ENCODE measurements at places on chromosomes 3 and 15.

DNA sequence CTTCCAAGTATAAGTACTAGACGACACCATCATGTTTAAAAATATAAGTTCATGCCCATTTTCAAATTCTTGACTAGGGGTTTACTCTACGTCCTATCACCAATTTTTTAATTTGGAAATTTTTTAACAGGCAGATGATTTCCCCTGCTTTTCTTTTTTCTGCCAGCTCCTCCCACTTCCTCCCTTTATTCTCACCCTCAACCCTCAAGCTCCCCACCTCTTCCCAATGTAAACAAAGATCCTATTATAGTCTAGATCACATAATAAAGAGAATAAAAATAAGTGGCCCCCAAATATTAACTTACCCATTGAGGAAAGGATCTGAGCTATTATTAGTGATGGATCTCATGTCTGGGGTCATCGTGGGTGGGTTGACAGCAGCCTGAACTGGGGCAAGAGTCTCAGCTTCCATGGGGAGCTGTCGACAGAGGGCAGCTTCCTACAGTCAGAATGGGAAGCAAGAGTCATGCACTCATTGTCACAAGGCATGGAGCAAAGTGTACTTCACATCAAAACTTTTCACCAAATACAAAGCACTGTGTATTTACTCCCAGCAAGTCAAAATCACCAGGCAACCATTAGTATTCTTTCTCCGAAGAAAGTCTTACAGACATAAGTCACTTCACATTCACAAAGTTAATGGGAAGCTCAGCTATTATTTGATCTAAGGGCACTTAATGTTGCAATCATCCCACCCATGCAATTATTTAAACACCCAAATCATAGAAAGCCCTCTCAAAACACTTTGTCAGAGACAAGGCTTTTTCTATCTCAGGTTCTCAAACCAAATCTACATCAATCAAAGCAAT is 53.2 kb downstream of the TM4SF4 start:
- DNase-seq = no peak

DNA sequence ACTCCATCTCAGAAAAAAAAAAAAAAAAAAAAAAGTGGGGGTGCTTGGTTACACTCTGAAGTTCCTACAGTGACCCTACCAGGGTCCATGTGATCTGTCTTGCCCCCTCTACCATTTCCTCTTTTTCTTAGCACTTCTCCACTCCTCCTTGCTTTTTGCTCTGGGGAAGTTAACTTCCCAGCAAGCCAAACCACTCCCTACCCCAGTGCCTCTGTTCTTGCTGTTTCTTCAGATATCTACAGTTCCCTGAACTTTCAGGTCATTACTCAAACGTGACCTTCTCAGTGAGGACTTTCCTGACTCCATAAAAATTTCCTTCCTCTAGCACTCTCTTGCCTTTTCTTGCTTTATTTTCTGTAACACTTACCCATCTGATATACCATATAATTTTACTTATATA is 61.1 kb upstream of the GCNT3 start:
- DNase-seq = no peak

- no peak for DNase-seq
Measured at GRCh38 chr3:17964108-17964507, 221.7 kb upstream of the TBC1D5 start.

DNA sequence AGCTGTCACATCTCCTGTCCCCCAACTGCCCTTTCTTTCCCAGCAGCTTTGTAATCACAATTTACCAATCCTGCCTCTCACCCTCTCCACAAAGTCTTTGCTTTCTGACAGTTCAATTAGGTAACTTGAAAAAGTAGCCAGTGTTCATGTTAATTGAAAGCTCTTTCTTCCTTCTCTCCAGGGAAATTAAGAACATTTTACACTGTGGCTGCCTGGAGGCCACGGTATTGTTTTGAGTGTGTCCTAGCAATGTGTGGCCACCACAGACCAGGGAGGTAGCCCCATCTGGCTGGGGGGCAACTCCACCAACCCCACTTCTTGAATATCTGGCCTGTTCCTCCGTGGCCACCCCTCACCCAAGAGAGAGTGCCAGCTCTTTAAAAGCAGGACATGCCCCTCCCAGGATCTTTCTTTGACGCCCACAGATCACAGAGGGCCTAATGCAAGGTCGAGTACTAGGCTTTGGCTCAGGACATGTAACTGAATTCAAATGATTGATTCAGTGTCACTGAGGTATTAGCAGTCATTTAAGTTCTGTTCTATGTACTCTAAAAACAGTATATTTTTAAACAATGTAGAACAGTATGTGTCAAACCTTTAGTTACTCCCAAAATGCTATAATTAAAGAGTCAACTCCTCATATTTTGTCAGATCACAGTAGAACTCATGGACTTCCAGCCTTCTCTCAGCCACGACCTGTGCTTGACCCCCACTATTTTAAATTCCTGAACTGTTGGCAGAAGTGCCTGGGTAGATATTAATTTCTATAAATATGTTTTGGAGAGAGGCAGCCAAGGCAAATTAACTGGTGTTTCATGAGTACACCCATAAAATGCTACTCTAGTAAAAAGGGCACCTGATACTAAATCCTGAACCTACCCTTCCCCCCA is 164.5 kb downstream of the TNIK start:
- DNase-seq = no peak

DNA sequence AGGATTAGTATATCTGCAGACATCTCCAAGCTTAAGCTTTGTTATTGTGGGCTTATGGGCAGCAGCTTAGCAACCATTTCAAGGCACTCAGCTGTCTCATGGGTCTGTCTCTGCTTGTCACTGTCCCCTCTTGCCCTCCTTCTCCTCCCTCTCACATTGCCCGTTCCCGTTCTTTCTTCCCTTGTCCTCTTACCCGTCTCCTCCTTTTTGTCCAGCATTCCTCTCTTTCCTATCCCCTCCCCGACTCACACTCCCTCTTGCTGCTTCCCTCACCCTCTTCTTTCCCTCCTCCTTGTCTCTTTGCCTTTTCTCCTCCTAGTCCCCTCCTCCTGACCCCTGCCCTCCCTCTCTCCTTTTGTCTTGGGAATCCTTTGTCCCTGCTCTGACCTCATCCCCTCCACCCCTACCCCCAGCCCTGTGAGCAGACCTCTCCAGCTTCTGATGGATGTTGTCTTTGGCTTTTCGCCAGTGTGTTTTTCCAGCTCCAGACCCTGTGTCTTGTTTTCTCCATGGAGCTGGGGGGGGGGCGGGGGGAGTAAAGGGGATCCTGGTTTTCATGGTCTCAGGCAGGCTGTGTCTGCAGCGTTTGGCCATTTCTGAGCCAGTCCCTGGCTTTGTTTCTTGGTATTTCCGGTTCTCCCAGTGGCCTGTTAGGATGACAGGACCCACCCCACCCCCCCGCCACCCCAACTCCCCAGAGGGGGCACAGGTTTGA is 47.9 kb upstream of the TRAK1 start:
- DNase-seq = no peak

- peak; percentile 75 for DNase-seq
Measured at GRCh38 chr3:181103605-181104004, 114.1 kb upstream of the DNAJC19 start.

DNA sequence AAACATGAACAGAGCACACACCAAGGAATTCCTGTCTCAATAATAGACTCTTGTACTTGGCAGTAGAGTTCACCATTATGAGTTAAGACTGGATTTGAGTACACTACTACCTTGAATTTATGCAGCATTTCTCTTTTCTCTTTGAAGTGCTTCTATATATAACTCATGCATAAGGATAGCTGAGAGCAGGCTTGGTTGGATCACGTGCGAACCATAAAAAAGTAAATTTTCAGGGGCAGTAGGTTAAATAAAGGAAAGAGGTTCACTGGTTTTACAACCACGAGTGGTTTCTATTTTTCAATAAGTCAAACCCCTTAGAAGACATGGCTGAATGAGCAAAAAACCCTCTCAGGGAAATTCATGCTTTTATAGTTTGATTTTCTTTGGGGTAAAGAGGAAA is 28.6 kb upstream of the PDZRN3 start:
- DNase-seq = no peak

- DNase-seq = no peak
Measured at GRCh38 chr3:153163393-153163724, 1.3 kb downstream of the RAP2B start.

DNA sequence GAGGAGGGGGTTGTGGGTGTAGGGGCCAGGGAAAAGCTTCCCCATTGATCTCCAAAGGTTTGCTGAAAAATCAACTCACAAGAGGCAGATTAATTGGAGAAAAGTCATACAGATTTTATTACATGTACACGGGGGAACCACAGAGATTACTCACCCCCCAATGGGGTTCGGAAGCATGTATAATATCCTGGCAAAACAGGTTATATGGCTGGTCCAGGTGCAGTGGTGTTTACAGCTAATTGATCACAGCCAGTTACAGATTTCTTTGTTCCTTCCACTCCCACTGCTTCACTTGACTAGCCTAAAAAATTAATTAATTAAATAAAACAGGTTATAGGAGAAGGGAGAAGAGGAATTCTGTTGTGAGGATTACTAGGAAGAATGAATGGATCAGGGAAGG is 22.4 kb downstream of the PRKCI start:
- no peak for DNase-seq

- no peak for DNase-seq
Measured at GRCh38 chr15:75554717-75555116, 24.4 kb downstream of the PTPN9 start.
